ENCODE measurements at places on chromosomes 5 and 9.

DNA sequence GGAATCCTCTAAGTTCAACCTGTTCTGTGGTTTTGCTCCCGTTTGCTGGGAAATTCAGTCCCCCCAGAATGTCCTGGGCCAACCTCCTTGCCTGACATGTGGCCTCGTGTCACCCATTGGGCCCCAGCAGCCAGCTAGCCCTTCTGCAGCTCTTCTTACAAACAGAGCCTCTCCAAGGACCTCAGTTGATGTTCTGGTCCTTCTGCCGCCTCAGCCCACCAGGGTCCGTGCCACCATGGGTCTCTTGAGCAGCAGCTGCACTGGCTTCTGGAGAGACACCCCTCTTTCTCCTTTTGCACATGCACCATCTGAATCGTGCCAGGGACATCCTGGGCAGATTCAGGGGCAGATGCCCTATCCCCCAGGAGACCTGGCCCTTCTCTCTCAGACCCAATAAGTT lies 85.0 kb downstream of the LMX1B start:
- DNase-seq: no peak

GRCh38 chr9:111588846-111589245 lies 10.6 kb downstream of the PTGR1 start:
- DNase-seq: no peak

- no peak for DNase-seq
Observed at GRCh38 chr5:148748702-148749392, 77.6 kb upstream of the ADRB2 start.

- DNase-seq: no peak
Observed at GRCh38 chr5:157479612-157480510, 19.8 kb downstream of the NIPAL4 start.

GRCh38 chr9:120745278-120745677 lies 31.0 kb upstream of the MEGF9 start:
- DNase-seq: no peak

DNA sequence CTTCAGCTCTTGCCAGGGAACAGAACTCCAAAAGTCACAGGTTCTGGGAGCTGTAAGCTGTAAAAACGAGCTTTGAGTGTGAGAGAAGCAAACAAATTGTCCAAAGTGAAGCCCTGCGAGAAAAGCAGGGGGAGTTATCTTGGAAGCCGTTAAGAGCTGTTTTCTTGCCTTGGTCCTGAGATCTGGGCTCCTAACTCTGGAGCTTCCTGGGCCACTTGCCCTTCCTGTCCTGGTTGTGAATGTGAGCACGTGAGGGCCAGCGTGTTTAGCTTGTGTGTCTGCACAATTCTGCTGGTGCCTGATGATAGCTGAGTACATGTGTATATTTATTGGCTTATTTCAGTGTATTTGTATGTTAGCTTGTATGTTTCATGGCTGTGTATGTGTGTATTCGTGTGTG lies 40.5 kb downstream of the DAB2IP start:
- DNase-seq: no peak

DNA sequence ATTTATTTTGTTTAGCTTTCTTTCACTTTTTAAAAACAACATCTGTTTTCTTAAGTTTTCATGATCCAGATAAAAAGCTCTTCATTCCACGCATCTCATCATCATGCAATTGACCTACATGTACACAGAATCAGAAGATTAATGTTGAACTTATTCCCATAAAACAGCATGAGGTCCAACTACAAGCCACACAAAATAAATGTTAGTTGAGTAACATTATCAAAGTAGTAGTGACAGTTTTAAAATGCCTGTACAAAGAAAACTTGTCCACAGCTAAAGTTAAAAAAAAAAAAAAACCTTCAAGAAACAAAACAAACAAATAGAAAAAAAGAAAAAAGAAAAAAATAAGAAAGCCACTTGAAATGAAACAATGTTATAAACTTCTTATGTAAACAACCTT lies 846.3 kb downstream of the TLE1 start:
- DNase-seq: no peak

GRCh38 chr5:134053314-134053839 lies 48.6 kb upstream of the VDAC1 start:
- DNase-seq: no peak

GRCh38 chr5:103571730-103572129 lies 9.1 kb upstream of the NUDT12 start:
- no peak for DNase-seq

- DNase-seq: no peak
Observed at GRCh38 chr9:121252104-121252851, 15.7 kb upstream of the GSN start.

- peak; percentile 70 for DNase-seq
Observed at GRCh38 chr5:80399526-80400239, 8.2 kb upstream of the ZFYVE16 start.

GRCh38 chr5:176685010-176685409 lies 37.7 kb downstream of the TSPAN17 start:
- DNase-seq: no peak

DNA sequence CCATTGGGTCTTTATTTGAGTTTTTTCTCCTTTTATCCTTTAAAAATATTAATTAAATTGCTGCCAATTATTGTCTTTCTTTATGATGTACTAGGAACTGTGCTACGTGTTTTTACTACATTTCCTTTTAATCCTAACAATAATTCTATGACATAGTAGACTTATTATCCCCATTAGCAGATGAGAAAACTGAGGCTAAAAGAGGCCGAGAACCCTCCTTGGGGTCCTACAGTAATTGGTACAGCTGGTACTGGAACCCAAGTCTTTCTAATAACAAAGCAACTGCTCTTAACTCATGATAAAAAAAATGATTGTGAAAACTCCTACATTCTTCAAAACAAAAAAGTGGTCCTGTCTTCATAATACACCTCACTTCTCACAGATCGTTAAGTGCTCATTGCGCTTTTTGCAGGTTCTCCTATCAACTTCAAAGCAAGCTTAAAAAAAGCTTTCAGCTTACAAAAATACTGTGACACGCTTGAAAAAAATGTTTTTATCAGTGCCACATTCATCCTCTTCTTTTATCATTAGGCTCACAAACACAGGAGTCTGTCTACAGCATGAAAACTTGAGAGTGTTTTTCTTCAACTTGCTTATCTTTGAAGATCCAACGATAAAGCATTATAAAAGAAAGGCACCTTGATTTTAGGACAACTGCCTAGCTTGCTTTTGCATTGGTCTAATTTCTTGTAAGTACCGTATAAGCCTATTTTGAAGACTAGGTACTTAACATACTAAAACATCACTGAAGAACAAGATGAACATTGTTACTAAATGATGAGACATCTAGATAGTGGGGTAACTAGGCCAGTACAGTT lies 32.4 kb downstream of the FYB1 start:
- no peak for DNase-seq

GRCh38 chr5:158629591-158630312 lies 470.0 kb downstream of the EBF1 start:
- no peak for DNase-seq

GRCh38 chr5:139186261-139186660 lies 11.9 kb downstream of the SIL1 start:
- DNase-seq: no peak

DNA sequence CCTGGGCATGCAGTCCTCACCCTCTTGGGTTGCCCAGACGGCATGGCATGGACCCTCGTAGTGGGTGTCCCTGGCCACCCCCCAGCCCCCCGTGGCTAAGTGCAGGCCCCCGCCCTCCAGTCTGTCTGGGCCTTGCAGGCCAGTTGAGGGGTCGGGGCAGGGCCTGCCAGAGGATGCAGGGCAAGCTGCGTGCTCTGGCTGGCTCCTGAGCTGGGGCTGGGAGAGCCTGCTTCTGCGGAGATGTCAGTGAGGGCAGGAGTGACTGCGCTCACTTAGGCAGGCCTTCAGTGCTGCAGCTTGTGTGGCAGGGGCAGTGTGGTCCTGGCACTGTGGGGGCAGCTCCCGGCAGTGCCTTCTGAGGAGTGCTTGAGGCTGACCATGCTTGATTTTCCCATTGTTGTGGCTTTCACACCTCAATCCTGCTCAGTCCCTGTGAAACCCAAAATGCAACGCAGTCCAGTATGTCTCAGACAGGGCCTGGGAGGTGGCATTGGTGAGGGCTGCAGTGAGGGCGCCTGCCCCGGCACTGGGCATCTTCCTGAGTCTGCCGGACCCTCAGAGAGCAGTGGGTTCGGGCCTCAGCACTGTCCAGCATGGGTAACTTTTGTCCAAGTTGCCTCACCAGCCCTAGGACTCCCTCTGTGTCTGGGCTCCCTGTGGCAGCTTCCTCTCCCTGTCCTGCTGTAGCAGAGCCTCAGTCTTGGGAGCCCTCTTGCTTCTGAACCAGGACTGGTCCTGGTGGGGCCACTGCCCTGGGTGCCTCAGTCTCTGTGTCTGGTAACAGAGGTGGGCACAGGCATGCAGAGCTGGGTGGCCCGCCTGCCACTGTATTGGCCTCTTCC lies 93.0 kb downstream of the PHF2 start:
- no peak for DNase-seq

DNA sequence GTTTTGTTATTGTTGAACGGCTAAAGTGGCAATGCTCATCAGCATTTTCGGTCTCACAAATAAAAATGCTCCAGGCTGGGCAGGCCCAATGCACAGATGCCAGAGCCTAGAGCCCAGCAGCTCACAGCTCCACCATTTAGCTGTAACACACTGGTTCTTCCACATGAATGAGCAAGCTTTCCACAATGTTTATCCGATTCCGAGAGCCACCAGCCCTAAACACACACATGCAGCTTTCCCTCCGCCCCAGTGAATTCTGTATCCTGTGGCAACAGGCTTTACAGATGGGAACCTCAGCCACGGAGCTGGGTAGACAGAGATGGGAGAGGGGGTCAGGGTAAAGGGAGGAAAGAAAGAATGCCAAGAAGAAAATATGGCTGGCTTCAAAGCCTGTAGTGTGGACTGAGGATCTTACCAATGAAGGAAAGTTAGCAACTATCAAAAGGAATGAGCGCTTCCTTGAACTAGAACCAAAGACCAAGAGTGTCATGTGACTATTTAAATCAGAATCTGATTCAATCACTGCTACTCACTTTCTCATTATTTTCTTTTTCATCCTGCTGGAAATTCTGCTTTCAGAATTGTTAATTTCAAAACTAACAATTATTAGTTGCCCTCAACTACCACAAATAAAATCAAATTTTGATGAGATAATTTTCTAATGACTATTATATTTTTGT lies 77.1 kb downstream of the MRPS27 start:
- DNase-seq: no peak

DNA sequence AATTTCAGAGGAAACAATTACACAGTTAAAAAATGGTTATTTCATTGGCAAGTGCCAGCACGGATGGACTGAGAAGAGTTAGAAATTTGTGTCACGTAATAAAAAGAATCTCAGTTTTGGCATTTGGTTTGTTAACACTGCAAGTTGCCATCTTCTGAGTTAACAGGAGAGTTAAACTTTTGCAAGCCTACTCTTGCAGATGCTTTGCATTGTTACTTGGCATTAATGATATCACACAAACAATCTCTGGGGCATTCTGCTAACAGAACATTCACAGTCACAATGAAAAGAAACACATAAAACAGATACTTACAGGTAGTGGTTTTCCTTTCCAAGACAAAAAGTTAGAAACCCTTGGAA lies 647 bp downstream of the FREM1 start:
- no peak for DNase-seq

- DNase-seq: no peak
Observed at GRCh38 chr9:21997480-21997879, 2.9 kb downstream of the CDKN2B-AS1 start.

DNA sequence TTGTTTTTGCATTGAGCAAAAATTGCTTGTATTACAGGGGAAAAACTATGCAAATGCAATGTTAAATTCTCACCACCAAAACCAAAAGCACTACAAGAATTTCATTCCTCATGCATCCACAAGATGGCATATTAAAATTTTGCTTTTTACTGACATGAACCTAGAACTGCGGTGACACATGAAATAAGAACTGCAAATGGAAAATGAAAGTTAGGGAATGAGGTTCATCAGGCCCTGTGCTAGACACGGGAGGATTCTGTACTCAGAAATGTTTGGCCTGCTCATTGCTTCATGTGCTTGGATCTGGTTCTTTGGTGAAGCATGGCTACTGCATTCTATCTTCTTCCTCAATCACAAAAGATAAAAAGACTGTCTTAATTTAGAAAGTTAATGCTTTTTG lies 9.1 kb upstream of the RFK start:
- peak; percentile 49 for DNase-seq

- DNase-seq: no peak
Observed at GRCh38 chr5:179120421-179120861, 60.3 kb downstream of the ZNF354C start.

GRCh38 chr5:151572657-151573368 lies 18.3 kb downstream of the FAT2 start:
- DNase-seq: no peak

GRCh38 chr9:116546711-116547581 lies 140.2 kb upstream of the TRIM32 start:
- no peak for DNase-seq

- DNase-seq: no peak
Observed at GRCh38 chr5:36367524-36367923, 65.8 kb upstream of the RANBP3L start.

DNA sequence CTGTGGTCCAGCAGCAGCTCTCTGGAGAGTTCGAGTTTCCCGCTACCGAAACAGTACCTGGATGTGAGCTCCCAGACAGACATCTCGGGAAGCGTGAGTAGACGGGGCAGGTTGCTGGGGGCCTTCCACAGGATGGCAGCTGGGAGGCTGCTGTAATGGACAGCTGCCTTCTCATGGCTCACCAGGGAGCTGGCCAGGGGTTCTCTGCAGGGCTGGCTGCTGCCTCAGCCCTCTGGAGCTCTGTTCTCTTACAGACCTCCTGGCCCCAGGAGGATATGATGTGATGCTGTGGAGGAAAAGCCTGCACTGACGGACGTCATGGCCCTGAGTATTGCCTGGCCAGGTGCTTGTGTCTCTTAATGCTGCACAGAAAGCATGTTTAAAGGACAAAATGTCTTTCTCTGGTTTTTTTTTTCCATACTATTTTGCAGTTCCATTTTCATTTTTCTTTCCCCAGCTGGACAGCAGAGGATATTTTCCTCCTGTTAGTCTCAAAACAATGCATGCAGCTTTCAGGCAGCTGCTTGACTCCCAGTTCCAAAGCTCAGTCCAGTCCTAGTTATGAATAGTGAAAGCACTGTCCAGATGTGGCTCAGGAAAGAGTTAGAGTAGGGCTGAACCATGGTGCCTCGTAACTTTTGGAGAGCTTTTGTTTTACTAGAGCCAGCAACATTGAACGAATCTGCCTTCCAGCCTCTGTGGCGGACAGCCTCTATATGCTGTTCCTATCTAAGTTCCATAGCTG lies 77.5 kb upstream of the RARS1 start:
- DNase-seq: no peak

GRCh38 chr5:78731884-78732283 lies 83.3 kb upstream of the LHFPL2 start:
- no peak for DNase-seq

GRCh38 chr5:78647351-78647818 lies 1.2 kb downstream of the LHFPL2 start:
- no peak for DNase-seq

DNA sequence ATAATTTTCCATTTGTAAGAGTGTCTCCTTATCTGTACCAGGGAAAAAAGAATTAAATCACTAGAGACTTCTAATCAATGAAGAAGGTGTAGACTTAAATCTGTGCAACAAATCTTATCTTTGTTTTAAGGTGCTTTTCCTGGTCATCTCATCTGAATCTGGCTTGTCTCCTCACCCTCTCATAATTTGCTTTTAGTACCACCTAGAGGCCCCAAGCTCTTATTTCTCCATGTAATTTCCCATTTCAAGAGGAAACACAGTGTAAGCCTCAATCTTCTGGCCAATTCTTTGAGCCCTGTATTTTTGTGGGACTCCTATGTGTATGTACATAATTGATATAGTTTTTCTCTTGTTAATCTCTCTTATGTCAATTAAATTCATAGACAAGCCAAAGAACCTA lies 1975.3 kb upstream of the CDH6 start:
- no peak for DNase-seq

- DNase-seq: no peak
Observed at GRCh38 chr5:34475249-34475966, 180.7 kb upstream of the RAI14 start.
